ENCODE measurements at places on chromosomes 6 and 20.

- DNase-seq = no peak
These were observed 801.2 kb upstream of the FLRT3 start for GRCh38 chr20:15138548-15139126.

- peak; percentile 12 for DNase-seq
These were observed 809 bp upstream of the NOL7 start for GRCh38 chr6:13614126-13614925.

DNA sequence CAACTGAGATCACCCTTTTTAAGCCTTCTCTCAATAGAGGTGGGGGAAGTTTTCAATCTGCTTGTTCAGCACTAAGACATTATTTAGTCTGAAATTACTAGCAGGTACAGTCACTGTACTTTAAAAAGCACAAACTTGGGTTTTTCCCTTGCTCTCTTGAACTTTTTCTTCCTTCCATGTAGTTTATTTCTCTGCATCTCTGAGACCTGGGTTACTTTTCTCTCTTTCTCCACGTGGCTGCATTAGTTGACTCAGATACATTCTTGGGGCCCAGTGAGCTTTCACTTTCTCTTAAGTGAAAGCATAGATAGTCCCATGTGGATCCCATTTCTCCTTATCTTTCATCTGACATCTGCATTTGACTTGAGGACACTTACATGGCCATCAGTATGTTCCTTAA, 433.9 kb upstream of the MAP3K7 start:
- DNase-seq = no peak

DNA sequence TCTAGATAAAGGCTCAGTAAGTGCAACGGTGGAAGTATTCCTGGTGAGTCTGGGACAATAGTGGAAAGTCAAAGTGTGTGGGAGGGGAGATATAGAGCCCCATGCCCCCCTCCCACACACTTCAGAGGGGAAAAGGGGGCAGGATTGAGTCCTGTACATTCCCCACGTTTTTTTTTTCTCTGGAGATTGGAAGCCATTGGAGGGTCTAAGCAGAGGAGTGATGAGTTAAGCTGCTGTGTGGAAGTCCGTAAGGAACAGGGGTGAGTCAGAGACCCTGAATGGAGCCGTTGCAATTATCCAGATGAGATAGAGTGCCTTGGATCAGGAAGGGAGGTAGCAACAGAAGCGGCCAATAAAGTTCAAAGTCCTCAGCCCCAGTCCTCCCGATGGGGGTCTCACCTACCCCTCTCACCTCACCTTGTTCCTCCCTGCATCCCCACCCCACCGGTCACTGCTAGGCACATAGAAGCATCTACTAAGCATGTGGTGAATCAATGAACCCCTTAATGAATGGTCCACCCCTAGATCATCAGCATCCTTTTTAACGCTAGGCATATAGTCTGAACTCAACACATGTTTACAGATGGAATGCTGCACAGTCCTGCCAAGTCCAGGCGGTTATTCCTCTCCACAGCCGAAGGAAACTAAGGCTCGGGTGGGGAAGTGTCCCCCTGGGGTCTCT, 662 bp upstream of the SLC9A8 start:
- DNase-seq = no peak

GRCh38 chr6:68134796-68135195, 500.3 kb upstream of the ADGRB3 start:
- no peak for DNase-seq

GRCh38 chr20:32031007-32031958, 20.8 kb upstream of the HCK start:
- DNase-seq = peak; percentile 54

DNA sequence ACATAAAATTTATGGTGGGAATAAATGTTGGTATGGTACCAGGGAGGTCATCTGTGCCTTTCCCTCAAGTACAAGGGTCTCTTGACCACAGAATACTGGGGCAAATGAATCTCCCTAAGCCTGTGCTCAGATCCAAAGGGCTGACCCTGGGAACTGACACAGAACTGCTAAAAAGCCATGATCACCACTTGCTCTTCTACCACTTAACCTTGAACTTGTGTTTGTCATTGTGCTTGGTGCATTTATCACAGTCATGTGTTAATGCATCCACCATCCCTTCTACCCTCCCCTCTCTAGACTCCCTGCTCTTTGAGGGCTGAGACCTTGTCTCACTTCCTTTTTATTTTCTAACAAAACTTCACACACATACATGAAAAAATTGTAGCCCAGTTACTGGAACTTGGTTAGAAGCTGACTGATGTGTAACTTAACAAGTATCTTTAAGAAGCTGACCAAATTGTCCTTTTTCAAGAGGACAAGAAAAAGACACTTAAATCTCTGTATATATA, 46.1 kb upstream of the PBOV1 start:
- no peak for DNase-seq

- no peak for DNase-seq
These were observed 22.6 kb downstream of the FOXP4 start for GRCh38 chr6:41568585-41569384.

DNA sequence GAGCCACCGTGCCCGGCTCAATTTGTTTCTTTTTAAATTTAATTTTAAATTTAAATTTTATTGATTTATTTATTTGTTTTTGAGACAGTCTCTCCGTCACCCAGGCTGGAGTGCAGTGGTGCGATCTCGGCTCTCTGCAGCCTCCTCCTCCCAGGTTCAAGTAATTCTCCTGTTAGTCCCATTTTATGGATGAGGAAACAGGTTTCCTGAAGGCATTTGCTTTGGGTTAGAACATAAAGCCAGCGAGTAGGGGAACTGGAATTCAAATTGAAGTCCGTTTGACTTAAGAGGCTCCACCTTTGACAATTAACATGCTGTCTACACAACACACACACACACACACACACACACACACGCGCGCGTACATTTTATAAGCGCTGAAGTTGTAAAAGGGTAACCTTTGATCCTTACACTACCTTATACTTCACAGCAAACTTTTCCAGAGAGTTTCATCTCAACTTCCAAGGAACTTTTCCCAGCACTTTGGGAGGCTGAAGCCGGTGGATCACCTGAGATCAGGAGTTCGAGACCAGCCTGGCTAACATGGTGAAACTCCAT, 232.0 kb downstream of the BCAS1 start:
- DNase-seq = no peak

- DNase-seq = no peak
These were observed 166.6 kb downstream of the PLCB4 start for GRCh38 chr20:9235518-9235917.

DNA sequence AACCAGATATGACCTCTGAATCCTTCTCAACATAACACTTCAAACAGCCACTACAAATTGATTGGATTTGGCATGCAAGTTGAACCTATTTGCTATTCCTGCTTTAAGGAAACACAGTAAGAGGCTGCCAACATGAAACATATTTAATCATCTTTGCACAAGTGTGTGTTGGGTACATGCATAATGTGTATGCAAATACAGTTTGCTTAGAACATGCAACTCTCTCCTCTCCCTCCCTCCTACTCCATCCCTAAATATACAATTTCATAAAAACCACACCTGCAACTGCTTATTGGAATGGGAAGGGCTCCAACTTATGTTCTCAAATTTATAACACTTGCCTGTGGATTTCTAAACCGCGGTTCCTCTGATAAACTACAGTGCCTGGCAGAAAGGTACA, 71.5 kb downstream of the CD83 start:
- no peak for DNase-seq

- no peak for DNase-seq
These were observed 28.6 kb upstream of the PKHD1 start for GRCh38 chr6:52115891-52116604.

DNA sequence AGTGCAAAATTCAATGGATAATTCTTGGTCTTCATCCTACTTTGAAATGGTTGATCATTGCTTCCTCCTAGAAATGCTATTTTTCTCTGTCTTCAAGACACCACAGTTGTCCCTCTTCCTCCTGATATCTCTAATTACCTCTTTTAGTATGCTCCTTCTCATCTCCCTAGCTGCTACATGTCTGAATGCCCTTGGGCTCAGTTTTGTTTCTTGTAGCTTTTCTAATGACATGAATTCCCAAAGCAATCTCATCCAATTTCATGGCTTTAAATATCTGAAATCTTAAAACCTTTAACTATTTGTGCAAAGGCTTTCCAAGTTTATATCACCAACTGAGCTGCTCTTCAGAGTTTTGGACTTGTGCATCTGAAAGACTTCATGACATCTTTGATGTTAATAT, 120.2 kb upstream of the RGS17 start:
- no peak for DNase-seq

- no peak for DNase-seq
These were observed 146.4 kb upstream of the ARID1B start for GRCh38 chr6:156630613-156631302.

DNA sequence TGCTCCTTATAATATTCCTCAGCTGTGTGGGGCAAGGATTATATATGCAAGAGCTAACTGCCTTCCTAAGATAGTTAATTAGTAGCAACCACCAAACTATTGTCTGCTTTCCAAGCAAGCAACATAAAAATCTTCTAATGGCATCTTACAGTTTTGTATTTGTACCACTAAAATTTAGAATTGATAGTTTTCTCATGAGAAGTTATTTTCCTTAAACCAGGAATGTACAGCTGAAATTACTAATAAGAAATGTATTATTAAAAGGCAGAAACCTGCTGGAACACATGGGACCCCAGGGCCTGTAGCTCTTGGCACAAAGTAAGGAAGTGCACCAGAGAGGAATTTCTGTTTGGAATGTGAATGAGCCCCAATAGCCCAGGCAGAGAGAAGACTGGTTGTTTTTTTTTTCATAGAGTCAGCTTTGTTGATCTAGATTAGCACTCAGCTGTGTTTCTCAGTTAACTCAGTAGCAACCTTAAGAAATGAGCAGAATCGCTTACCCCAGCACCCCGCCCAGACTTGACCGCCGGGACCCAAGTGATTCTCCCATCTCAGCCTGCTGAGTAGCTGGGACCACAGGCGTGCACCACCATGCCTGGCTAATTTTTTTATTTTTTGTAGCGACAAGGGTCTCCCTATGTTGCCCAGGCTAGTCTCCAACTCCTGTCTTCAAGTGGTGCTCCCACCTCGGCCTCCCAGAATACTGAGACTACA, 2.6 kb downstream of the MGME1 start:
- DNase-seq = no peak

DNA sequence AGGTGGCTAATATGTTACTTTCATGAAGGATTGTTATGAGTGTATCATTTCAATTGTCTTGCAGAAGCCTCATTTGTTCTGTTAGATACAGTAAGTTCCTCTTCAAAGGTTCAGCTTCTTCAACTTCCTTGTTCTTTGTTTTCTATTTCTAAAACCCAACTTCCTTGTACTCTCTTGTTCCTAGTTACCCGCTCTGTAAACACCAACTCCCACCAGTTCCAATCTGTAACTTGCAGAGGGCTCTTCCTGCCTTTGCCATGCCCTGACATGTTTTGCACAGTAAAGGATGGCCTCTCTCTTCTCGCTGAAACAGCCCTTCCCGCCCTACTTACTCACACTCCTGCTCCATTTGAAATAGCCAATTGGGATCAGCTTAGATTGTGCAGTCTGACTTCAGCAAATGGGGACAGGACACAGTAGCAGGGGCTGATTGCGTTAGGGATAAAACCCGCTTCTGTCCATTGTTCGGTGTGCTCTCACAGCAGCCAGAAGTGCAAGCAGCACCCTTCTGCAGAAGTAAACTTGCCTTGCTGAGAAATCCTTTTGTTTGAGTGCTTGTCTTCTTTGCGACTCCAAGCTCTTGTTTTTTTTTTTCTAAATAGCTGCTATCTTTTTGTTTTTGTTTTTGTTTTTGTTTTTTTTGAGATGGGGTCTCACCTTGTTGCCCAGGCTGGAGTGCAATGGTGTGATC, 45.9 kb upstream of the POU5F1 start:
- DNase-seq = no peak

DNA sequence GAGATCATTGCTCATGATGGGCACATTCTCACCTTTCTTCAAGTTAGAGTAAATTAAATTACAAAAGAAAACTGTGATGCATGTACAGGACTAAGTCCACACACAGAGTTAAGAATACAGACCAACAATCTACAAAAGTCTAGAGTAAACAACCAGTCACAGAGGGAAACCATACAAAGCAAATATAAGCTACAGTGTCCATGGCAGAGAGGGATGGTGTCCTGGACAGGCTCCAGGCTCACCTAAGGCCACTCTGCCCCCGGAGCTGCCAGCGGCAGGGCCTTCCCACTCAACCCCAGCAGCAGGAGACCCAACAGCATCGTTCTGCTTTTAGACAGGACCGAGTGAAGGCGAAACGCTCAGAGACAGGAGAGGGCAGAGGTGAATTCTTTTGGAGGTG, 16.0 kb downstream of the PDE10A start:
- no peak for DNase-seq

DNA sequence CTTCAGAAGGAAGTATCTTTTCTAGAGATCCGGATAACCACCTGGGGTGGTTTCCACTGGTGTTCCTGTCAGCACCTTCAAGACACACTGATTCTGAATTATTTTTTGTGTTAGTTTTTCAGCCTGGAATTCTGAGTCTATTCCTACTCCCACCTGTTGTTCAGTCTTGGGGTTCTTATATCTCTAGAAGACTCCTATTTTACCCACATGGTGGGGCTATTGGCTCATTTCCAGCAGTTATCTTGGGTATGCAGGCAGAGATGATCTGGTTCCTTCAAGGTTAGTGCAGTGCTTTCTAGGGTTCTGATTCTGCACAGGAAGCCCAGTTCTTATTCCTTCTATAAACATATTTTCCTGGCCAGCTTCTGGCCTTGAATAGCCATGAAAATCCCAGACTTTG, 175.6 kb upstream of the PDE7B start:
- no peak for DNase-seq

DNA sequence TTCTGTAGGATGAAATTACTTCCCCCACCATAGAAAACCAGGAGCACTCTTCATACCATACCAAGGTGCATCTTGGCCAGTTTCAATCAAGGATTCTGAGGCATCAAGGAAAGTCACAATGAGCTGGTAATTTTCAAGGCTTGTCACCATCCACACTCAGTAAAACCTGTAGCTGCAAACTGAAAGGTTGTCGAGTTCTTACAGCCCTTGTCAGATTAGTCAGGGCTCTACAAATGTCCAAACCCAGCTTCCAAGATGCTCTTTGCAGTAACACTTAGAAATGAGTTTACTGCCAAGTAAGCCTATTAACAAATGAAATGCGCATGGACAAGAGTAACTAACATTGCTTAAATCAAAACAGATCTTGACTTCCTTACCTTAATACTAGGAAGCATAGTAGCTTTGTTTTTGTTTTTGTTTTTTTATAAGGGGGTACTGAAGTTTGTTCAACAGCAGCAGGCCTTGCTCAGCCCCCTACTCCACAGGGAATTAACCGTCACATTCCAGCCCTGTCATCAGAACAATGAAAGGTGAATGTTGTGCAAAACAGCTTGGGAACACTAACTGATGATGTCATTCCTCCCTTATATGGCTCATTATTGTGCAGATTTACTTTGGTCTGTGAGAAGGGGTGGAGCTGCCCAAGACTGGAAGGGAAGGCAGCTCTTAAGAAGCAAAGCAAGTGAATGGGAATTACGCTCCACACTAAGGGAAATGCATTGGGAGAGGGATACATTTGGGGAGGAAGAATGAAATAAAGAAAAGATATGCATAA, 49.9 kb upstream of the TMEM30A start:
- DNase-seq = no peak

Data from right renal cortex interstitium (tissue), 3 donors.